ENCODE measurements at places on chromosomes 6 and 20. TPM values are rescaled to one million over a fixed set of nuclear protein-coding genes. Genes with fewer than 3 reads are reported as not detected.

Gene ARMH2
- 1.5 TPM for total RNA-seq

Gene COX4I2
- total RNA-seq, result not detected

Gene VSTM2L
- total RNA-seq, result not detected

Gene OR2J3
- not detected for total RNA-seq

Gene CCN5
- total RNA-seq, result not detected

Gene SLC22A2
- total RNA-seq, result not detected

Gene CRYBG1
- 59.2 TPM for total RNA-seq

Gene TTK
- 34.4 TPM for total RNA-seq

Gene FAM229B
- total RNA-seq, result 3.4 TPM

Gene ECI2
- 37.2 TPM for total RNA-seq

Gene NKX2-2
- total RNA-seq, result not detected

Gene PDYN
- not detected for total RNA-seq

Gene HLA-DQA2
- total RNA-seq, result not detected

Gene PNPLA1
- total RNA-seq, result 0.13 TPM

Gene TRPC4AP
- 63.5 TPM for total RNA-seq

Gene HLA-DOA
- total RNA-seq, result 4.1 TPM

Data from activated CD4-positive, alpha-beta memory T cell treated with anti-CD3 and anti-CD28 coated beads, Interleukin-2, amount 10 ng/mL, durations not matched to agents 7 days and 5 days (primary cell).